Stromal cell of bone marrow (primary cell): ENCODE measurements at places on chromosomes 4 and X.

- DNase-seq, result no peak
These were observed 249.3 kb upstream of the GATB start for GRCh38 chr4:152009983-152010709.

- DNase-seq, result no peak
These were observed 111.4 kb downstream of the MAD2L1 start for GRCh38 chr4:119955256-119955655.

GRCh38 chrX:93580634-93581033, 92.7 kb downstream of the NAP1L3 start:
- no peak for DNase-seq

DNA sequence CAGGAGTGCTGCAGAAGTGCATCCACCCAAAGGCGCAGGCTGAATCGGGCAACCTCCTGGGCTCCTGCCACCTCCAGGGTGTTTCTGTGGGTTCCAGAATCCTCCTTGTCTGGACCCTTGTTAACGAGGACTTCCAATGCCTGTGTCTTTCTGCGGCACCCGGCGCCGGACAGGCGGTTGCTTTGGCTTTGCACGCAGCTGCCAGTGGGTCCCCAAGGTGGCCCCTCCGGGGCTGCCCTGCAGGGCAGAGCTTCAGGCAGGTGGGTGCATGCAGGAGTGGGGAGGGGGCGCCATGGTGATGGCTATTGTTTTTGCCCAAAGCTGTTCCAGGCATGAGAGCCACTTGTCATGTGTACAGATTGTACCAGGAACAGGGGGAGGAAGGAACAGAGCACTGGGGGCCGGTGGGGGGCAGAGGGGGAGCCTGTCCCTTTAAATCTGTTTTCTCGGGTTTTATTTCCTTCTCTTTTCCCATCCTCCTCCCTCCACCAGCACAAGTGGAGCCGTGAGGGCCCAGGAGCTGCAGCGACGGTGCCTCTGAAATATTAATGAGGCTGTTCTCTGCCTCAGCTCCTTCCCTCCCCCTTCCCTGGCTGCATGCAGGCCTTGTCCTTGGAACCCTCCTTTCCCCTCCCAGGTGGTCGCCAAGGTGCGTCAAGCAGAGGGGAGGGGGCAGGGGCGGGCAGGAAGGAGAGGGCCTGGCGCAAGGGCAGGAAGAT, 13.1 kb downstream of the ATP2B3 start:
- no peak for DNase-seq

DNA sequence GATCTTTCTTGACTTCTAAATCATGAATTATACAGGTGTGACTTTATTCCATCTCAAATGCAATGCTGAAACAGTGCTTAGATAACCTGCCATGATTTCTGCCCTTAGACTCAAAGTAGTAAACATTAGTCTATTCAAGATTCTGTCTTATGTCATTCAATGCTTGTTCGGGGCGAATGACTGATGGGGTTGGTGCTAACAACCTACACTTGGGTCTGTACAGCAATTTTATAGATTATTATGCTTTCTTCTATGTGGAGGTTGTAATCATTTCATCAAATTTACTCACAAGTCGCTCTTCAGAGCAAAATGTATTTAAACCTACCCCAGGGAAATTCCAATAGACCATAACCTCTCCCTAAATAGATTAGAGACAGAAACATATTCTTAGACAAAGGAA, 1021.5 kb upstream of the GRID2 start:
- DNase-seq, result no peak

DNA sequence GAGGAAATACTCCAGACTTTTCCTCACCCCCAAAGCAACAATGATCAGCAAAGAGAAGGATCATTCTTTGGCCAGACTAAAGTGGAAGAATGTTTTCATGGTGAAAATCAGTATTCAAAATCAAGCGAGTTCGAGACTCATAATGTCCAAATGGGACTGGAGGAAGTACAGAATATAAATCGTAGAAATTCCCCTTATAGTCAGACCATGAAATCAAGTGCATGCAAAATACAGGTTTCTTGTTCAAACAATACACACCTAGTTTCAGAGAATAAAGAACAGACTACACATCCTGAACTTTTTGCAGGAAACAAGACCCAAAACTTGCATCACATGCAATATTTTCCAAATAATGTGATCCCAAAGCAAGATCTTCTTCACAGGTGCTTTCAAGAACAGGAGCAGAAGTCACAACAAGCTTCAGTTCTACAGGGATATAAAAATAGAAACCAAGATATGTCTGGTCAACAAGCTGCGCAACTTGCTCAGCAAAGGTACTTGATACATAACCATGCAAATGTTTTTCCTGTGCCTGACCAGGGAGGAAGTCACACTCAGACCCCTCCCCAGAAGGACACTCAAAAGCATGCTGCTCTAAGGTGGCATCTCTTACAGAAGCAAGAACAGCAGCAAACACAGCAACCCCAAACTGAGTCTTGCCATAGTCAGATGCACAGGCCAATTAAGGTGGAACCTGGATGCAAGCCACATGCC, 89.7 kb downstream of the TET2 start:
- DNase-seq, result no peak

DNA sequence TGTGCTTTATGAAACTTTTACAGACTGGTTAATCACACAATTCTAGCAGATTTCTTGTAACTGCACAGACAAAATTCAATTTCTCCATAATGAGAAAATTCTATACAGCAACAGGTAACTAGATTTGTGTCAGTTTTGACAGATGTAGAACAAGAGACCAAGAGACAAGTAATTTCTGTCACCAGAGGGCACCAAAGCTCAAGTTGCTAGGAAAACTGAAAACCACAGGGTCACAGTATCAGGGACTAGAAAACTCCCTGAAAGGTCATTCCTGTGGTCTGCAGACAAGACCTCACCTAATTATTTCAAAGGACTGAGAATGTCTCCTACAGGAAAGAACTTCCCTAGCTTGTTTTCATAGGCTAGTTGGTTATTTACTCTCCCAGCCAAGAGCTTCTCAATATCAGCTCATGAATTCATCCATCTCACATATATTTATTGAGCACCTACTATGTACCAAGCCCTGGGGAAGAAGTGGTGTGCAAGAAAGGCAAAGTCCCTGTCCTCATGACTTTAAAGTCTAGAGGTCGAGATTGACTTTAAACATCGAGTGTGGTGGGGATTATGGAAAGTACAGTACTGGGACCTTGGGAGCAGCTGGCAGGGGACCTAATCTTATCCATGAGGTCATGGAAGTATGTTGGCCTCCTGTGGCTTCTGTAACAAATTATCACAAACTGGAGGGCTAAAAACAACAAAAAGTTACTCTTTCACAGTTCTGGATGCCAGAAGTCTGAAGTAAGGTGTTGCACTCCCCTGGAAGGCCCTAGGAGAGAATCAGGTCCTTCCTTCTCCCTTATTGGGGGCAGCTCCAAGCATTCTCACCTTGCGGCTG, 47.8 kb upstream of the SETD7 start:
- DNase-seq, result no peak

- DNase-seq, result no peak
These were observed 94.3 kb downstream of the SH2D1A start for GRCh38 chrX:124440695-124441094.

DNA sequence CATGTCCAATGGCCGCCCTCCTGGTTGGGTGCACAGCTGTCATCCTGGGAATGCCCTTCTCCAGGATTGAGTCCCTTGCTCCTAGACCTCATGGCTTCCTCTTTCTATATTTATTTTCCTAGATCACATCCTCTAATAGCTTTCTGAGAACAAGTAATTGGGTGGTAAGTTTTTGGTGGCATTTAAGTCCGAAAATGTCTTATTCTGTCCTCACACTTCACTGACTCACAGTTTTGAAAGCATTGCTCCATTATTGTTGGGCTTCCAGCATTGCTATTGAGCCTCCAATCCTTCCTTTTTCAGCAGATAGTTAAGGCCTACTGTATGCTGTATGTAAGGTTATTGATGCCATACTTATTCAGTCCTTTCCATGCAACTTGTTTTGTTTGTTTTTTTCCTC, 25.9 kb downstream of the PGM2 start:
- no peak for DNase-seq

DNA sequence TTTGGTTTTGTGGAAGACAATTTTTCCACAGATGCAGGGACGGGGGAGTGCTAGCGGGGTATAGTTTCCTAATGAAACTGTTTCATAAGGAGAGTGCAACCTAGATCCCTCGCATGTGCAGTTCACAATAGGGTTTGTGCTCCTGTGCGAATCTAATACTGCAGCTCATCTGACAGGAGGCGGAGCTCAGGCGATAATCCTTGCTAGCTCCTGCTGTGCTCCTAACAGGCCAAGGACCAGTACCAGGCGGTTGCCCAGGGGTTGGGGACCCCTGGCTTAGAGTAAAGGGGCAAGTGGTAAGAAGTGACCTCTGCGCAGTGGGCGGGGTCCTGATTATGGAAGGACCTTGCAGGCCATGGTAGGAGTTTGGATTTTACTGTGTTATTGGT, 3.8 kb downstream of the SCML1 start:
- DNase-seq, result no peak
